Right renal cortex interstitium (tissue), 3 donors: ENCODE measurements at places on chromosomes 1 and 21. TPM values are rescaled to one million over a fixed set of nuclear protein-coding genes. Genes with fewer than 3 reads are reported as not detected.

GRCh38 chr1:77757603-77758002 is 2.0 kb downstream of the USP33 start:
- DNase-seq: no peak

GRCh38 chr1:15620155-15620545 is 2.9 kb downstream of the DDI2 start:
- no peak for DNase-seq

DNA sequence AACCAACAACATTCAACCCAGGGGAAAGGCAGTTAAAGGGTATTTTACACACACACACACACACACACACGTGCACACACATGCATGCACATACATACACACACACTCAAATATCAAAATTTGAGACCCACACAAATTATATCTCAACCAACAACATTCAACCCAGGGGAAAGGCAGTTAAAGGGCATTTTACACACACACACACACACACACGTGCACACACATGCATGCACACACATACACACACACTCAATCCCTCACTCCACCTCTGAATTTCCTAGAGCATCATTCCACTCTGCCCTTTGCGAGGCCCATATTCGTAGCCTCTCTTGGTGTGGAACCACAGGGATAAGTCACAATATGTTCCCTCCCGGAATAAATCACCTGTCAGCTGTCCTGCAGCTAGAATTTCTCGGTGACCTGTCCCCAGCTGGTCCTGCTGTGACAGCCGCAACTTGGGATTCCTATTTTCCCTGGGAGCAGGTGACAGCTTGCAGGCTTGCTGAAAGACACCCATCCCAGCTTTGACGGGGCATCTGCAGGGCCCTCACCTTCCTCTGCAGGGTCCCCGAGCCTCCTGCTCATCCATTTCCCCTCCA is 122.7 kb downstream of the PSMG1 start:
- DNase-seq: no peak

- DNase-seq: no peak
Measured at GRCh38 chr1:172726740-172727139, 67.8 kb downstream of the FASLG start.

The TMPRSS2 gene
- 35.3 TPM for polyA plus RNA-seq
